CD4-positive, alpha-beta T cell treated with Interleukin-21 for 1 hour (primary cell): ENCODE measurements at places on chromosomes 1 and 21.

DNA sequence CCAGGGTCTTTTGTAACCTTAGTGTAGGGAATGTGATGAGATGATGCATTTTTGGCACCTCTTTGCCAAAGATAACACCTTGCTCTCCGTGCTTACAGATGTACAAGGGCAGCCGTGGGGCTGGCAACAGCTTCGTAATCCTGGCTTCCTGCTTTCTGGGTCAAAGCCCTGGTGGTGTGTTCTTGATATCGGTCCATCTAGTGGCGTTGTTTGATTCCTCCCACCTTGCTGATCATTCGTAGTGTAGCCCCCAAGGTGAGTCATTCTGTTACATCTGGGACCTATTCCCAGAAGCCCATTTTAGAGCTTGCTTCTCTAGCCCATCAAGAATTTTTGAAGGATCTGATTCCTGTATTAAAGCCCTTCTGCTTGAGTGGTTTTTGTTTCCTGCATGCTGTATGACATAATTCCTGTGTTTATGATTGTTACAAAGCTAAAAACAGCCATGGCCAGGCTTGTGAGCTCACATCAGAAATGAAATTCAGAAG, 7.0 kb upstream of the CCT8 start:
- DNase-seq: peak; percentile 56

- no peak for DNase-seq
Observed at GRCh38 chr1:157274698-157275534, 136.7 kb upstream of the ETV3 start.

DNA sequence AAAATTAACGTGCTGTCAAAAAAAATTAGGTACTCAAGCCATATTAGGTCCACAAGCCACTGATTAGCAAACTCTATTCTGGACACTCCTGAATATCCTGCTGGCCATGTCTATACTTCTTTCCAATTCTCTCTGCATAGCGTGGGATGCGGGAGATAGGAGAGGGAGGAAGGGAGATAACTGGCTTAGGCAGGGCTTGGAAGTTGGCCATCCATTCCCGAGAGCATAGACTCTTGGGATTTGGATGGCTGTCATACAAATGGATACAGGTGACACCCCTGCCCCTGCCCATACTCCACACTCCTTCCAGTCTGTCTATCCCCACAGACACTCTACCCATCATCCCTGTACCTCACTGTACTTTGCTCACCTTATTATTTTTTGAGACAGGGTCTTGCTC, 2.3 kb upstream of the PRELP start:
- DNase-seq: no peak

DNA sequence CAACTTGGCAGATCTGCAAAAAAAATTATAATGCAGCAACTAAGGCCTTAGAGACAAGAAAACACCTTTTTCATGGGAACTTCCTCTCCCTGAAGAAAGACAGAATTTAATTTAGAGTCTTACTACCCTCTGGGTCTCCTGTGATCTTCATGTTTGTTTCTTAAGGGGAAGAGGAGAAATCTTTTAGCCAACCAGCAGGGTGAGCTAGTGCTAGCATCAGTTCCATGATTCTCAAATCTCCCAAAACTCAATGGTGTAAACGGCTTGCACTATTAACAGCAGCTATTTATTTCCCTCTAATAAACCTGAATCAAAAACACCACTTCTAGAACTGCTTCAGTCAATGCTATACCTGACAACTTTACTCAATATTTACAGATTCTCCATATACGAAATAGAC, 3.8 kb downstream of the ZNF644 start:
- DNase-seq: peak; percentile 37

- no peak for DNase-seq
Observed at GRCh38 chr1:239008568-239008967, 377.8 kb upstream of the CHRM3 start.

DNA sequence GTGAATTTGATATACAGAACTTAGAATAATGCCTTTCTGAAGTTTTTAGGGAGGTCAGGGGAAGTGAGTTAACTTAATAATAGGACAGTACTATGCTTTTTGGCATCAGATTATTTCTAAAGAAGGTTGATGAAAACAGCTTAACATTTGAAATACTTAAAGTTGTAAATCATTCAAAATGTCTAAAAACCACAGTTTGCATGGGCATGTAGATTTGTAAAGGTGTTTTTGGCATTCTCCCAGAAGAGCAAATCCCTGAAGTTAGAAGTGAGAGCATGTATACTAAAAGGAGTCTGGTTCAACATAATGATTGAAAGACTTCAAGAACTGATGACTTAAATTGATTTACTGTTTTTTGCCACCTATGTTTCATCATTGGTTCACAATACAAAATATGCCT, 6.7 kb downstream of the DR1 start:
- no peak for DNase-seq

DNA sequence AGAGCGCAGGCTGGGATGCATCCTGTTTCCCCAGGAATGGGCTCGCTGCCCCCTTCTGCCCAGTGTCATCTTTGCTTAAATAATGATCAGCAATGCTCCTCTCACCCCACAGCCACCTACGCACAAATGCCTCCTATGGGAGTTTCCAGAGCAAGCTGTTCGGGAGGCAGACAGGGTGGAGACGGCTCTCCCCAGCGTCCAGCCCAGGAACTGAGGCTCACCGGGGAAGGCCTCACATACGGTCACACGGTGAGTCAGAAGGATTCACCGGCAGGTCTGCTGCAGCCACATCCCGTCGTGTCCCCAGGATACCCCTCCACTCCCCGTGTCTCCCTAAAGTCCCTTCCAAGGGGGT, 40.3 kb upstream of the RUNX3 start:
- DNase-seq: no peak

- DNase-seq: no peak
Observed at GRCh38 chr1:186901631-186902030, 72.9 kb downstream of the PLA2G4A start.

GRCh38 chr1:38680801-38681510, 178.6 kb downstream of the RRAGC start:
- DNase-seq: no peak

- peak; percentile 86 for DNase-seq
Observed at GRCh38 chr1:209768354-209768774, 12.5 kb downstream of the TRAF3IP3 start.

- DNase-seq: no peak
Observed at GRCh38 chr1:1003618-1004419, 3.9 kb upstream of the HES4 start.

- DNase-seq: no peak
Observed at GRCh38 chr1:84571150-84571535, 3.1 kb downstream of the CTBS start.

DNA sequence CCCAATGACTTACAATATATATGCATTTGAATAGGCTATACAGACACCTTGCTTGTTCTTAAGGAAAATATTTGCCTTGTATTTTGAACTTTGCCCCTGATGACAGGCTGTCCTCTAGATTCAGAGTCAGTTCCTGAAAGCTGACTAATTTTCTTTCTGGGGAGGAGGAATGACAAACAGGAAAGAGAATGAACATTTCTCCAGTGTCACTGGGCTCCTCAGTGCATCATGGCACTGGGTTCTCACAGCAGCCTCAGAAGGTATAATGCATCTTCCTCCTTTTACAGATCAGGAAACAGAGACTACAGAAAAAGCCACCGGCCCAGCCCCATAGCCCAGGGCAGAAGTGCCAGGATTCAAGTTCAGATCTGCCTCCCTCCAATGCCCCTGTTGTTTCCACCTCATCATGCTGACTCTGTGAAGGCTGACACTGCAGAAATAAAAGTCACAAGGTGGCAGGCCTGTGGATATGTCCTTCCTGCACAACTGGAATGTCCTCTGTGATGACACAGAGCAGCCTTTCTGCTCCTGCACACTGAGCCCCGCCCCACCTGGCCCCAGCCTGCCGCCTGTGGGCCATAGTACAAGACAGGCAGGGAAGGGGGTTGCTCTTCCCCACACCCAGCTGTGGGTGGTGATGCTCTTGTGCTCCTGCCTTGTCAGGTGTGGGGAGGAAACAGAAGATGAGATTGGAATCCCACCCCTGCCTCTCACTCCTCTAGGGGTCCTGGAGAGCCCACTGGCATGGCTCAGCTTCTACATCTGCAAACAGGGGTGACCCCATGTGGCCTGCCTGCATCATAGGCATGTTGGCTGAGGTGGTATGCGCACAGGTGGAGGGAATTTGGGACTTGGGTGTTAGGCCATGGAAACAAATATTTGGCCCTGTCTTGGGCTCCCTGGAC, 6.4 kb downstream of the TTC22 start:
- no peak for DNase-seq

- DNase-seq: no peak
Observed at GRCh38 chr21:25988738-25989137, 181.8 kb downstream of the APP start.

DNA sequence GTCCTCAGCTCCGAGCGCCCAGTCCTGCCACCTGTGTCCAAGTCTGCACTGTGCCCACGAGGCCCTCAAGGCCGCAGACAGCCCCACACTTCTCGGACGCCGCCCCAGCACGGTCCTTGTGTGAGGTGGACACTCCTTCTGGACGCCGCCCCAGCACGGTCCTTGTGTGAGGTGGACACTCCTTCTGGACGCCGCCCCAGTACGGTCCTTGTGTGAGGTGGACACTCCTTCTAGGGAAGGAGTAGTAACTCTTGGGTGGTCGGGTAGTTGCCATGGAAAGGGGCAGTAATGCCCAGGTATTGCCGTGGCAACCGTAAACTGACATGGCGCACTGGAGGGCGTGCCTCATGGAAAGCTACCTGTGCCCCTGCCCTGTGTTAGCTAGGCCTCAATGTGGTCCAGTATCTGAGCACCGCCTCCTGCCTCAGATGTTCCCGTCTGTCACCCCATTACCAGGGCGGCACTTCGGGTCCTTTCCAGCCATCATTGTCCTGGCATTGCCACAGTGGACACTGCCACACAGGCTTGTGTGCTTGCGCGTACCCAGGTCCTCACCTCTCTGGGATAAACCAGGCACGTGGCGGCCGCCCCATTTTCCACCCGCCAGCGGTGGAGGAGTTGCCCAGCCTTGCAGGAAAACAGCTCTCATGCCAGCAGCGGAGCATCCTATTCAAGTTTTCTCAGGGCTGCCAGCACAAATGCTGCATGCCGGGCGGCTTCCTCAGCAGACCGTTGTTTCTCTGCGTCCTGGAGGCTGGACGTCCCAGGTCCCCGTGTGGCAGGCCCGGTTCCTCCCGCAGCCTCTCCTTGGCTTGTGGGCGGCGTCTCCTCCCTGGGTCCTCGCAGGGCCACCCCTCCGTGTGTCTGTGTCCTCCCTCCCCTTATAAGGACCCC, 40.8 kb upstream of the POFUT2 start:
- no peak for DNase-seq

- DNase-seq: no peak
Observed at GRCh38 chr1:167440776-167441175, 77.6 kb downstream of the CD247 start.

DNA sequence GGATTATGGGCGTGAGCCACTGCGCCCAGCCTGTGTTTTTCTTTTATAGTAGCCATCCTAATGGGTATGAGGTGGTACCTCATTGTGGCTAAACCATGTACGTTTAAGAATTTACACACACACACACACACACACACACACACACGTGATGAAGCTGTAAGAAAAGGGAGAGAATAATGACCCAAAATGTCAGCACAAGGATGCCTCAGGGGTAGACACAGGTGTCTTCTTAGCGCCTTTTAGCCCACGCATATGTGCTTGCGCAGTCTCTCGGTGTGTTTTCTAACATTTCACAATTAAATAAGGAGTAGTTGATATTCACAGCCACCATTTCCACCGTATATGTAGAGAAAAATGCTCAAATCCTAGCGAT, 782 bp upstream of the PFKL start:
- DNase-seq: peak; percentile 43

GRCh38 chr1:168116327-168116799, 20.4 kb downstream of the GPR161 start:
- DNase-seq: no peak

- DNase-seq: no peak
Observed at GRCh38 chr1:21267191-21268077, 22.8 kb downstream of the ECE1 start.
